A673 (cell line): ENCODE measurements at places on chromosomes 7 and 10.

- DNase-seq, result no peak
These were observed 92.8 kb upstream of the PPIF start for GRCh38 chr10:79254333-79255006.

GRCh38 chr7:80284855-80285254 is 150.2 kb downstream of the GNAI1 start:
- DNase-seq, result no peak

GRCh38 chr7:47285860-47286491 is 295.9 kb downstream of the TNS3 start:
- no peak for DNase-seq

GRCh38 chr7:159012353-159013069 is 132.2 kb downstream of the VIPR2 start:
- peak; percentile 37 for DNase-seq

GRCh38 chr10:5631936-5632335 is 34.5 kb downstream of the ASB13 start:
- no peak for DNase-seq
